CD4-positive, alpha-beta T cell treated with Interleukin-15 for 4 hours (primary cell): ENCODE measurements at places on chromosomes 6 and 20.

DNA sequence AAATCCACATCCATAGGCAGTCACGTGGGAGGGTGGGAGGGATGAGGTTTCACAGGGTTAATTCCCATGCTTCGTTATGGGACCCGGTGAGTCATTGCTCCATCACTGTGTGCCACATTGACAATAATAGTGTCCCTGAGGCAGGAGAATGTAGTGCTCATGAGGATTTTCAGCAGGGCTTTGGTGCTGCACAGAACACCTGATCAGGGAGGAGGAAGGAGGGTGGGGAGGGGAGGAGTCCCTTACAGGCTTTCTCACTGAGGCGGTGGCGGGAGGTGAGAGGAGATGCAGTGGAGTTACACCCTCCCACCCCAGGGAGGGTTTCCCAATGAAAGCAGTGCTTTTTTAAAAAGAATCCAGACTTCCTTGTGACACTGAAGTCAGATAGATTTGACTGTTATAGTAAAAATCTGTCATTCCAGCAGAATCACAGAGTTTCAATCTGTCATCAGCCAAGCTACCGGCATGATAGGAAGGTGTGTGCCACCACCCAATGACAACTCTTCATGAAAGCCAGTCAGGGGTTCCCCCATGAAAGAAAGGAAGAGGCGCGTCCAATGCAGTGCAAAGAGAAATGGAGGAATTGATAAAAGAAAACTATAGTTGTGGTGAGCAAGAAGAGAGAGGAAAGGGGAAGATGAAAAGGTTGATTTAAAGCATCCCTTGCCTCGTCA, 144.8 kb downstream of the TBC1D7 start:
- DNase-seq: no peak

DNA sequence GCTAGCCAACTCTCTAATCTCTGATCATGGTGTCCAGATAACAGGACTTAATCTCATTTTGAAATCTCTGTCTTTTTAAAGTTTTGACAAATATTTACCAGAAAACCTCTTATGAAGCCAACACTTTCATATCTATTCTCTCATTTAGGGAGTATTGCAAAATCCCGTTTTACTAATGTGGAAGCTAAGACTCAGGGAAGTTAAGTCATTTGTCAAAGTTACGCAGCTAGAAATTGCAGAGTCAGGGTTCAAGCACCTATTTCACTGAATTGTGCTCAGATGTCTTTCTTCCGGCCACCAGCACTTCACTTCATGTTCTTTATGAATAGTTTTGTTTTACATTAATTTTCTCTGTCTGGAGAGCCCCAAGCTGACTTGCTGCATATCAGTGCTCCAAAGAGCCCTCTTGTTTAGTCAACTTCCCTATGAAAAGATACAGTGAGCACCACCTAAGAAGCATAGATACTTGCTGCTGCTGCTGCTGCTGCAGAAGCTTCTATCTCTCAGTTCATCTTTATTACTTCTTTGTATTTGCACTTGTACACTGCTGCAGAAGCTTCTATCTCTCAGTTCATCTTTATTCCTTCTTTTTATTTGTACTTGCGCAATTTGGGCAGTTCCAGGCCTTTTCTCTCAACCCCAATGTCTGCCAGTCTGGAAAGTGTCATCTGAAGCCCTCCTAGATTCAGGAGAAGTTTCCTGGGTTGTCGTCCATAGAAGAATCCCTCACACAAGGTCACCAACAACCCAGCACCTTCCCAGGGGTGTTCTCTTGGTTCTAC, 329.7 kb downstream of the MAFB start:
- no peak for DNase-seq

DNA sequence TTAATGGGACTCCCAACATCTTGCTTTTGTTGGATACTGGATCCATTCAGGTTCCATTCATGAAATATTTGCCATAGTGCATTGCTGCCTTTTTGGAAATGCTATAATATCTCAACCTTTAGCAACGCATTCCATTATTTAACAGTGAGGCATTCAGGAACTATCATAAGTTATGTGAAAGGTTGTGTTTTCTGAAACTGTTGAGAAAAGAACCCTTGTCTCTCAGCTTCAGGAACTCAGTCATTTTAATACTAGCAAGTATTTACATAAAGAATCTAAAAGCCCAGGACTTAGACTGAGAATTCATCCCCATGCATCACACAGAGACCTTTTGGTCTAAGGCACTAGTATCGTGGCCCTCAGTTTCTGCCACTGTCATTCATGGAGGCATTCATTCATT, 24.9 kb upstream of the SASH1 start:
- DNase-seq: no peak

DNA sequence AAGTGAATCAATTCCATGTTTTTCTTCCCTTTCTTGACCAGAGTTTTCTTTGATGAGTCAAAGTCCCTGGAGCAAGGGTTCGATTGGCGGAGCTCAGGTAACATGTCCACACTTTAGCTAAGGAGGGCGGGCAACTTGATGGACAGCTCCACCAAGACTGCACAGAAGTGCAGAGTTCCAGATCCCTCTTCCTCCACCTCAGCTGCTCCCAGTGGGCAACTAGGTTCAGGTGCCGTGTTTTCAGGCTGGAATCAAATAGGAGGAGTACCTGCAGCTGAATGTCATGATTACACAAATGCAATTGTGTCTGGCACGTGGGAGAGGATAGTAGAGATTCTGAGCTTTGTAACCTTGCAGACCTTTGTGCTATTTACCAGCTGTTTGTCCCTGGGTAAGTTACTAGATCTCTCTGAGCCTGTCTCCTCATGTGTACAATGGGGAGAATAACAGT, 1.9 kb upstream of the ELMO2 start:
- DNase-seq: no peak

GRCh38 chr6:82083646-82084045, 163.9 kb downstream of the IBTK start:
- DNase-seq: no peak

DNA sequence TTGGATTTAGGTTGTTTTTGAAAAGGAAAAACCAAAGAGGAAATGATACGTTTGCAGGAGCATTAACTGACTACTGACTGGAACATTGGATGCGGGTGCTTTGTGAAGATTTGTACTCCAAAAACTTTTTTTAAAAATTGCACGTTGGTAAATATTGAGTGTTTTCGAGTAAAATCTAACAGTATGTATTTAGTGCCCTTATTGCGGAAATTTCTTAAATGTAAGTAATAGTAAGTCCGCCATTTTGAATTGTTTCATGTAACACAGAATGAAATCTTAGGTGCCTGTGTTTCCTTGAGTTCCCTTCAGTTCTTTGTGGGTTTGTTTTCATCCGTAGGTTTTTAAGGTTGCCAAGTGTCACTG, 15.2 kb upstream of the LIN28B start:
- no peak for DNase-seq

DNA sequence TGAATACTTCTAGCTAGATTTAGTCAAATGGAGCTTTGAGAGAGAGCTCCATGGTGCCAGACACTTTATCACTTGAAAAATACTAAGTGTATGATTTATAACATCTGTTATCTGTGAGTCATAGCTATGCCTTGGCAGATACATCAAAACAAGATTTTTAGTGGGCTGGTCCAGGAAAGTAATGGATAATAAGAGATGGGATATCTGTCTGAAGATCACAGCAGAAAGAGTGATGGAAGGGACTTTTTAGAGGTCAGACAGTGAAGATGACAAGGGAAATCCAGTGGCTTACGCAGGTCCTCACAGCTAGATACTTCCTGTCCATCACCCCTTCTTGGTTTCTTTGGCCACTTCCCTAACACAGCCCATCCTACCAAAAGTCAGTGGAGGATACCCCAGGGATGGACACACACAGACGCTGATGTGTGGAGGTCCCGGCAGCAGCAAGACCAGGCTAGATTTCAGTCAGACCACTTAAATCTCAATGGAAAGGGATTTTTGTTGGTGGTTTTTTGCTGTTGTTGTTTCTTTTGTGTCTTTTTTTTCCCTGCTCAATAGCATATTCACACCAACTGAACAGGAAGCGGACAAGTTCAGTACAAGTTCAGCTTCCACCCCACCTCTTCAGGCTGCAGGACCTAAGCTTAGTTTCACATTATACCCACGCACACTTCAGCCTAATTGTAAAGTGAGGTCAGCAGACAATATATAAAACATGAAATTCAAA, 209.3 kb downstream of the ALDH8A1 start:
- DNase-seq: no peak

- DNase-seq: no peak
These were observed 356.8 kb downstream of the BTBD9 start for GRCh38 chr6:38282911-38283310.

- no peak for DNase-seq
These were observed 87.6 kb upstream of the EMILIN3 start for GRCh38 chr20:41454250-41454649.

GRCh38 chr6:137417396-137417795, 76.8 kb downstream of the OLIG3 start:
- DNase-seq: no peak

DNA sequence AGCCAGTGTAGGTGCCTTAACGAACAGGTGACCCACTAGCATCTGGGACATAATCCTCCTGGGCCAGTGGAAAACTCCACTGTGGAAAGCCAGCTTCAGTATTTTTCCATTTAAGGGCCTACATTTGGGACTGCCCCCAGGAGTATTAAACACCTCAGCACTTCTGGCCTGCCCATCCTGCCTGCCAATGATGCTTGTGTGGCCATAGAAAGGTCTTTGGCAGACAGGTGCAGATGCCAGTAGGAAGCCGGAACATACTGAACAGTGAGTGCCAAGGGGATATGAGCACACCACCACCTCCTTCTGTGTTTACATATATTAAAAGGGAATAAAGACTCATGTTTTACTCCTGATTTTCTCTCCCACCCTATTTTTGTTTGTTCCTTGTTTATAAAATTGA, 19.9 kb downstream of the MCM8 start:
- DNase-seq: no peak

DNA sequence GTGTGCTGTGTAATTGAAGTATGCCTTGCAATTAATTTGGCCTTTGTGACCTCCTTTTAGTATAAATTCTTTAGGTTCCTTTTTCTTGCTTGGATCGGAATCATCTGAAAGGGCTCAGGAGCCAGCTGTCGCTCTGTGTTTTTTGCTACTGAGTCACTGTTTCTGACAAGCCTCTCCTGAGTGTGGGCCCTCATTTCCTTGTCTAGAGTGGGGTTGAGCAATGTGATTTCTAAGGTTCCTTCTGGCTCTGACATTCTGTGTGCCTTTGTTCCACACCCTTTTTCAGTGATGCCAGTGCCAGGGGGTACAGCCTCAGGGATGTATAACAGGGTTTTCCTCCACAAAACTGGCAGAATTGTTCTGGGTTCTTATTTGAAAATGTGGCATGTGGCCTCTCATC, 26.5 kb downstream of the DAAM2 start:
- no peak for DNase-seq

DNA sequence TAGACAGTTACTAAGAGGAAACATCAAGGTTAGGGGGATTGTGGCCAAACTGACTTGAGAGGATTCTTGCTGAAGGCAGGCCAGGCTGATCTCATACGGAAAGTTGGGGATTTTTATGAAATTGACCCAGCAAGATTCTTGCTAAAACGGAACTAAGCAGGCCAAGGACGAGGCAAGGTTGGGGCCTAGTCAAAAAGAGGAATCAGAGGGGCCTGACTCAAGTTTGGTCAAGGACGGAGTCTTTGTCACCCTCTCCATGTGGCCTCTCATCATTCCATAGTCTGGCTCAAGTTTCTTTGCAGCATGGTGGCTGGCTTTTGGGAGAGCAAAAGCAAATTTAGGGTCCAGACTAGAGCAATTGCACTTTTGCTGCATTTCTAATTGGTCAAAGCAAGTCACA, 7.9 kb upstream of the HECA start:
- DNase-seq: no peak

GRCh38 chr6:2706558-2706957, 44.2 kb downstream of the MYLK4 start:
- no peak for DNase-seq

DNA sequence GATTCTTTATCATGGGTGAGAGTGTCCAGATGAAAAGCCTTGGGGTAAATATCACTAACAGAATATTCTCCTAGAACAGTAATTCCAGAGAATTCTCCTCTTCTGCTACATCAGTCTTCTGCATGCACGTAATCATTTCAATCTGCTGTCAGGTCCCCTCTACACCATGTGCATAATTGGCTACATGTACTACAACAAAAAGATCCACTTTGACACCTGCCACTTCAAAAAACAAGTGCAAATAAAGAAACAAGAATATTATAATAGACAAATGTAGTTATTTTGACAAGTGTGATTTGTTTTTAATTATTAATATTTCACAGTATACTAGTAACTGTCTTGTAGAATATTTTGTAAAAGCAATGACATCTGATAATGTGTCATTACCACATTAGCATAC, 154.2 kb downstream of the SAMD5 start:
- DNase-seq: no peak

DNA sequence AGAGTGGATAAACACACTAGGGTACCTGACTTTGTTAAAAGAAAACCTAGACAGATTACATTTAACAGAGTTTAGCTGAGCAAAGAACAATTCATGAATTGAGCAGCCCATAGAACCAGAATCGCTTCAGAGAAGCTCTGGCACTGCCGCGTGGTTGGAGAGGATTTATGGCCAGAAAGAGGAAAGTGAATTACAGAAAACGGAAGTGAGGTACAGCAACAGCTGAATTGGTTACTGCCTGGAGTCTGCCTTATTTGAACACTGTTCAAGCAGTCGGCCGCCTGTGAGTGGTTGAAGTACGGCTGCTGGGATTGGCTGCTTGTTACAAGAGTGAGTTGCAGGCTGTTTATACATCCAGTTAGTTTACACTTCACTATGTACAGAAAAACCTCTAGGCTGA, 253.8 kb upstream of the CDYL start:
- DNase-seq: no peak

DNA sequence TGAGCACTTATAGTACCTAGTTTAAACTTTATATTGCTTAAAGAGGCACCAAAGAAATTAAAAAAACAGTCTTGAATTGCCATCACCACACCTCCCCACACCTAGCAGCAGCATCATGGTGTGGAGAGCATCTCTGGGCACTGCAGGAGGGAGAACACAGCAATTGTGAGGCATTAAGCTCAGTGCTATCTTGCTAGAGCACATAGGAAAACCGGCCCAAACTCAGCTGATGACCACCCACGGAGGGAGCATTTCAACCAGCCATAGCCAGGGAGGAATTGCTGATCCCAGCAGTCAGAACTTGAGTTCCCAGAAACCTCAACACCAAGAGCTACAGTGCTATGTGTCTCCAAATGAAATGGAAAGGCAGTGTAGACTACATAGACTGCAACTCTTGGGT, 19.5 kb upstream of the DEFB113 start:
- DNase-seq: no peak
